ENCODE measurements at places on chromosomes 12 and 14.

DNA sequence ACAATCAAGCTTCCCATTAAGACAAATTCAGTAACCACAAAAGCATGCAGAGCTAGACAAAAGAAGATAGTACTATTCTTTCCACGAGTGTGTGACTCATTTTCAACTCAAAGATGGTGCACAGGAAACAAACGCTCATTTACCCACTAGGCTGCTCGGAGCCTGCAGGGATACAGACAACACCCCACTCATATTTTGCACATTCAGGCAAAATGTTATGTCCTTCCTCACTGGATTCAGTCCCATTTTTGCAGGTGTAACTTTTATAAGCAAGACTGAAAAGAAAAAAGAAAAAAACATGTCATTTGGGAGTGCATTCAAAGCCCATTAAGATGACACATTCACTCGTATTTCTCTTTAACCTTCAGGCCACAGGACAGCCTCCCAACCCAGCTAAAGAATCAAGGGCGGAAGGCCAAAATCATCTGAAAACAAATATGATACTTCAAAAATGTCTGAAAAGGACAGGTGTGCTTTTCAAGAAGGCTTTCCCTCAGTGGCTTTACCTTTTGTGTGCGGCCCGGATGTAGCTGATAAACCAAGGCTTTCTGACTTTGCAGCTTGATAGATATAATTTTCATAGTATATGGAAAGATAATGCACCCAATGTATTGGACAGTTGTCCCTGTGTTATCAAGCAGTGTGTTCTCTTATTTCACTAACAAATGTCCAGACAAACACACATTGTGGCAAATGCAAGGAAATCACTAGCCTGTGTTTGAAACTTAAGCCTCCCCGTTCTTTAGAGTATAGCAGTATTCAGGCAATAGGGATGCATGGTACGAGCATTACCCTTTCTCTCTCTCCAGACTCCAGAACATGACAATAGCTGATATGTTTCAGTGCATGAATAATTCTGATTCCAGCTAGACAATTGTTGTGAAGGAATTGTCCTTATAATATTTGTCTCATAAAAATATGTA is 147.8 kb upstream of the KRR1 start:
- peak; percentile 46 for ATAC-seq

DNA sequence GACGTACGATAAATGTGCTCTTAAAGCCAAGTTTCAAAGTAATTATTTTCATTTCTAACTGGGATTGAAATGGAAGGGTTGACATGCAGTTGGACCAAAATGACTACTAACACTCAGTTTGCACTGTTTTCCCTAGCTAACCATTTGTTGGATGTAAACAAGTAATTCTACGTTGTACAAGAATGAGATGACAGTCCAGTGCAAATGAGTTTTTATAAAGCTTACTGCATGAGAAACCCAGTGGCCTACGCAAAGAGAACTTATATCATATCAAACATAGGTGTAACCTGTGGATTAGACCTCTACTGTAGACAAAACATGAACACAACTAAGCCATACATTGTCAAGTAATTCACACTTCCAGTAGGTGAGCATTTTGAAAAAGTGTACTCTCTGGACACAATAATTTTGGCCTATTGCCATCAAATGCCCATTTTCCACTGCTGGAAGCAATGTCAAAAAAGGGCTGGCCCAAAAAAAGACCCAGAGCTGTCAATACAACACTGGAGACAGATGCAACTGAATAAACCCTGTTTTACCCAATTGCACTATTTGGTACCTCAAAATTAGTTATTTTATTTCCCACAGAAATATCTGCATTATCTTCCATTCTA is 12.8 kb downstream of the SLC38A2 start:
- no peak for ATAC-seq

- ATAC-seq: peak; percentile 99
Observed at GRCh38 chr12:89756585-89757398, 48.2 kb upstream of the ATP2B1 start.

GRCh38 chr14:52919971-52920370 is 30.9 kb downstream of the FERMT2 start:
- ATAC-seq: no peak

GRCh38 chr12:43022838-43023237 is 433.3 kb upstream of the PRICKLE1 start:
- no peak for ATAC-seq

- peak; percentile 11 for ATAC-seq
Observed at GRCh38 chr12:88142610-88142991, 494 bp downstream of the TMTC3 start.

DNA sequence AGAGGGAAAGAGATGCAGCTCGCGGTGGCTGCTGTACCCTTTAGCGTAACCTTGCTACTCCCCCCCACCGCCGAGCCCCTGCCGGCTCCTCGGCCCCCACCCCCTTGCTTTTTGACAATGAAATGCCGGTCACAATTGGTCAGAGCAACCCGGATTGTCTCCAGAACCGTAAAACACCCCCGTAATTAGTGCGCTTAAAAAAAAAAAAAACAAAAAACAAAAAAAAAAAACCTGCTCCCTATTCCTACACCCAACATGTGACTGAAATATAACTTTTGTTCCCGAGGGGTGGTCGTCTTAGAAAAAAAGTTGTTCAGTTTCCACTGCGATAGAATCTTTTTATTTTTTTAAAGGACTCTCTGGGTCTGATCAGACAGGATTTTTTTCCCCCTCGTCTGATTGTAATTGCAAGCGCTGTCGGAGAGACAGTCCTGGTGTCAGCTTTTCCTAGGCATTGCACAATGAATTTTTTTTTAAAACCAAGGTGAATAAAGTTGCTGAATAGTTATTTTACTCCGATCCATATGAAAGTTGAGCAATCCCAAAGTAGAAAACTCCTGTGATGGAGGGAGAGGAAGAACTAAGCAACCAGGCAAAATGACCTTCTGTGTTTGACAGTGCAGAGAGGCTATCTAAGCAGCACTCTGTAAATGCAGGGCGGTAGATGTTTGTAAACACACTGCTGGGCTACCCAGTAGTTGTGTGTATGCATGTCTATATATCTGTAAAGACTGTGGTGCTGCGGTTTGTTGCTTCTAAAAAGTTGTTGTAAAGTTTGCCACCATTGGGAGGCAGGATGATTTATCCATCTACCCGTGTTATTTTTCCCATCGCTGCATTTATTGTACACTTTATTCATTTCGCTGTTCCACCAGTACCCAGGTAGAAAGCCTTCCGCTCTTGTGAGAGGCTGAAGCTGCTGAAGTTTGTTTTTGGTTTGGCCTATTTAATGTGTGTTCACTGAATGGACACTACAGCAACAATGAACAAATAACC is 1.1 kb downstream of the ETV6 start:
- peak; percentile 8 for ATAC-seq

GRCh38 chr12:103930787-103931735 is 851 bp downstream of the HSP90B1 start:
- ATAC-seq: no peak
